ENCODE measurements at places on chromosomes 12 and 14.

GRCh38 chr12:1328391-1328790, 266.0 kb downstream of the FBXL14 start:
- DNase-seq, result no peak

DNA sequence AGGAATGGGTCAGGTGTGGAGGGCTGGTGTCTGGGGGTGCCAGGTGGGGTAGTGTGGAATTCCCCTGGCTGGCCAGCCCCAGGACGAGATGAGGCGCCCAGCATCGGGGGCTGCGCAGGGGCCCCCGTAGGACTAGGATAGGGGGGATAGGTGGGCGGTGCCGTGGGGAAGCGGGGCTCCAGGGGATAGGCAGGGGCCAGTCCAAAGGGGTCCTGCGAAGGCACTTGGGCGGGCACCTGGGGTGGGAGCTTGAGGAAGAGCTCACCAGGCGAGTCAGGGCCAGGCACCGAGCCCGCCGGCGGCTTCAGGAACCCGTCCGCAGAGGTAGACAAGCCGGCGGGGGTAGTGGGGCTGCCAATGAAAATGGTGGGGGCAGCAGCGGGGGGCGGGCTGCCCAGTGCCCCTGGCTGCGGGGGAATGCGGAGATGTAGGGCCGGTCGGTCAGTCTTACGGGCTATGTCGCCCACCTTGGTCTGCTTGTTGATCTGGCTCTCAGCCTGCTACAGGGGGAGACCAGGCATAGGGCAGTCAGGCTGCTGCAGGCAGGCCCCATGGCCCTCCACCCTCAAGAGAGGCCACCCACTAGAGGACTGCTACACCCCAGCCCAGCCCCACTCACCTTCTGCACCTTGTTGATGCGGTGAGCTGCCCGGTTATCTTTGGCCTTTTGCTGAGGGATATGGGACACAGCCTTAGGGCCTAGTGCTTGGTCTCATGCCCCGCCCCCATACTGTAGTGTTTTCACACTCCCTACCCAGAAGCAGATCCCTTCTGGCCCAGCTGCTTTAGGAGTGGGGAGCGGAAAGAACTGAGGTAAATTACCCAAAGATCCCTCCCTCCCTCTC, 19.3 kb downstream of the KMT2D start:
- no peak for DNase-seq

DNA sequence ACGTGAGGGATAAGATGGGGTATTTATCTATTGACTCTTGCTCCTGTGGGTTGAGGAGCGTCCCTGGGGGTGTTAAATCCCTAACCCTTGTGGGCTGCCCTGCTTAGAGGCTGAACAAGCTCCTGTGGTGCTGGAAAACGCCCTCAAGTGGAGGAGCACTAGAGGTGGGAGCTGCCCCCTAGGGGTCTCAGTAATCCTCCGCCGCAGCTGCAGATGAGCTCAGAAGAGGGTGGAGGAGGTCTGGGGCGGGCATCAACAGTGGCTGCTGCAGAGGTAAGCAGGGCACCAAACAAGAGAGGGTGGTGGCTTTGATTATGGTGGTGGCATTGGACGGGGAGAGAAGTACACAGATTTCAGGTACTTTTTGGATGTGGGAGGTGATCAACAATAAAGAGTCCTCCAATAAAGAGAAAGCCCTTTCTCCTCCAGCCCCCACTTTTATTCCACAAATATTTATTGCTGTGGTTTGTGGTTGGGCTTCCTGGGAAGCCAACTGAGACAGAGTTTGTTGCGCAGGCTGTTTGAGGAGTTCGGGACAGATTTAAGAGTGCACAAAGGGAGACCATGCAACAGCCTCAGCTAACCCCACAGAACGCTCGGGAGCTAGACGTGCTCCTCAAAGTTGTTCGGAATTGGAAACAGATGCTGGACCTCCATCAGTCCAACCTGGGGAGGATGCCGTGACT, 179.9 kb downstream of the ADCK1 start:
- no peak for DNase-seq

DNA sequence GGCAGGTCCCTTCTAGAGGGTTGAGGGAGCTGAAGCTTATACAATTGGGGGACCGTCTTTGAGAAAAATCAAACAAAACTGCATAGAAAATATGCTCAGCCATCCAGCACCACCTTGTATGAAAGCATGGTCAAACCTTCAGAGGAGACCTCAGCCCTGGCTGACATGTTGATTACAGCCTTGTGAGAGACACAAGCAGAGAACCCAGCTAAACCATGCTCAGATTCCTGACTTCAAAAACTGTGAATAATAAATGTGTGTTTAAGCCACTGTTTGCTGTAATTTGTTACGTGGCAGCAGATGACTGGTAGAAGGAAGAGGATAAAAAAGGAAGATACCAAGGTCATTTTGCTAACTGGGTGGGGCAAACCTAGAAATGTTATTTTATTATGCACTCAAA, 115.7 kb downstream of the NUAK1 start:
- DNase-seq, result no peak

DNA sequence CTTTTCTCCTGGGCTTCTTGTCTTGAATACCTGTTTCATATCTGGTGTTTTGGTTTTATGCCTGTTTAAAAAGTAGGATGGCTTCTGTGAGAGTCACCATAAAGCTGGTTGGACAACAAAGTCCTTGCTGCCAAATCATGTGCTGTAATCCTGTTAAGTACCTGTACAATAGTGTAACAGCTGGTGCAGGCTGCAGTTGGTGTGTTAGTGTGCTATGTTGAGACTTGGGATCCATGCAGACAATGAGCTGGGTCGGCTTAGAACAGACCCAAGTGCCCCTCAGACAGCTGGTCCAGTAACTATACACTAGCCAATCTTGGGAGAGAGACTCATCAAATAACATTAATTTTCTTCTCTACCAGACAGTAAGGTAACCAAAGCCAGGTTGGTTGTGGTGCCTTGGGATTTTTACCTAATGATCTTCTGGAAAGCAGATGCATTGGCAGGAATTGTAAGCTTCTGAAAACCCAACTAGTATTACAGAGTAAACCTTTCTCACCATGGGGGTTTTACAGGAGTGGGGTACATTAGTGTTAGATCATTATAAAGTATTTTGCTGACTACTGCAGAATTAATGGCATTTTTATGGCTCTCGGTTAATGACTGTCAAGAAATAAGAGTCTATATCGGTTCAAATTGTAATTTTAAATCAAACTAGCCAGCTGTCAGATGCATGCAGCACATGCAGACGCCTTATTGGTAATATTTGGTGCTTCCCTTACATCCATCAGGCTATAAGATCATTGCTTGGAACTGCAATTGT, 231.2 kb downstream of the PDZRN4 start:
- no peak for DNase-seq

DNA sequence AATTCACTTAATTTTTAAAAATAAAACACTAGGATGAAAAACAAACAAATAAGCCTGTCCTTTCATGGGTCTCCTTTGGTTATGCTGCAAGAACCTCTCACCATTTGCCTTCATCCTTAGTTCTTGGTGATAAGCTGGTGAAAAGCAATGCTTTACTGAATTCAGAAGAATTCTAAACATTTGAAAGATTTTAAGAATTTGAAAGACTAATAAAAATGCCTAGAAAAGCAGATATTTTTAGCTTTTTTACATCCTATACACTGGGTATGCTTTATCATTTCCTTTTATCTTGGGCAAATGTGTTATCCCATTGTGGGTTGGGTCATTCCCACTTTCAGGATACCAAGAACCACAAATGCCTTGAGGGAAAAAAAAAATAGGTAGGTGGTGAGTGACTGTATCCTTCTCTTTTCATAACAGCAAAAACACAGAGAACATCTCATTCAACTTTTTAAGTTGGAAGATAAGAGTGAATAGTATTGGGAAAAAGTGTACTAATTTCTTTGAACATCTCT, 197.1 kb upstream of the ABCD2 start:
- DNase-seq, result no peak

- DNase-seq, result no peak
Observed at GRCh38 chr14:39264558-39264957, 30.8 kb downstream of the MIA2 start.

DNA sequence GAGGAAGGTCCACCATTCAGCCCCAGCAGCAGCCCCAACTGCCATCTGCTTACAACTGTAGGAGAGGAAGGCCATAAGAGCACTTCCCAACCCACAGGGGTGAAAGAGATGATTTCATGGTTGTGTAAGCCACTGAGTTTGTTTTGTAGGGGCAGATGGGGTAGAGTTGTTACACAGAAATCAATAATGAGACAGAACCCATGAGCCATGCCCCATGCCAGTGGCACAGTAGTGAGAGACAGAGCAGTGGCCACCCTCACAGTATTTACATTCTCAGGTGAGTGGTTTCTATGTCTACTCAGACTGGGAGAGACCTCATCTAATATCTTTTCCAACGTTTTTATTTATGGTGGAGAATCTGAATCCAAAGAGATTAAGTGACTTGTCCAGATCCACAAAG, 68.6 kb downstream of the NUAK1 start:
- DNase-seq, result no peak

GRCh38 chr12:52007982-52008510, 1.3 kb downstream of the TAMALIN start:
- DNase-seq, result no peak

GRCh38 chr12:95862038-95862437, 3.3 kb downstream of the SNRPF start:
- DNase-seq, result no peak

GRCh38 chr14:70893062-70893845, 14.0 kb upstream of the PCNX1 start:
- no peak for DNase-seq

GRCh38 chr12:72586456-72586855, 314.3 kb downstream of the TRHDE start:
- no peak for DNase-seq

- no peak for DNase-seq
Observed at GRCh38 chr14:74720526-74720925, 7.6 kb downstream of the FCF1 start.

GRCh38 chr12:100820314-100820713, 25.7 kb downstream of the ANO4 start:
- DNase-seq, result no peak

- DNase-seq, result no peak
Observed at GRCh38 chr12:12018454-12018853, 52.3 kb upstream of the BCL2L14 start.

DNA sequence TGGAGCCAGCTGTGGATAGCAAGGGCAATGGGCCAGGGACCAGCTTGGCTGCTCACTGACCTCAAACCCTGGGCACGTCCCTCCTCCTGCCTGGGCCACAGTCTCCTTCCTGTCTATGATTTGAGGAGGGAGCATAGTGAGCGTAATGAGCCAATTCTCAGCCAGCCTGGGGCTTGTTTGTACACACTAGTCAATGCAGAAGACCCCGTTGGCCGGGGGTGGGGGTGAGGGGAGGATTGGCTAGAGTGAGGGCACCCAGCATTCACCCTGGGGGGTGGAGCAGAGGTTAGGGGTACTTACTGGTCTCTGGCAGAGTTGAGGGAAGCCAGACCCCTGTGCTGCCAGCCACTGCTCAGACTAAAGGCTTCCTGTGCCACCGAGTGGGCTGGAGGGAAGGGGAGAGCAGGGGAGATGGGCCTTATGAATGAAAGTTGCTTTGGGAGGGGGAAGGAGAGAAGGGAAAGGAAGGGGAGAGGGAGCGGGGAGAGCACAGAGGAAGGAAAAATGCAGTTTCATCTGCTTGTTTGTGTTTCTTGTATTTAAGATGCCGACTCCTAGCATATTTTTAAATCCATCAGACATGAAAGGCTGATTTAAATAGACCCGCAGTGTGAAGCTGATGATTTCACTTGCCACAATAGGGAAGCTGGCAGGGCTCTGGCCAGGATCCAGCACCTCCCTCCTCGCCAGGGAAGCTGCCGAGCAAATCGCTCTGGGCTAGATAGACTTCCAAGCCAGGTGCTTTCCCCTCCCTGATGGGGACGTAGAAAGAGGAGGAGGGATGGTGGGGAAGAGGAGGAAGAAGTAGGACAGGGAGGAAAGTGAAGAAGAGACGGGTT, 114.0 kb downstream of the PRMT8 start:
- peak; percentile 55 for DNase-seq

DNA sequence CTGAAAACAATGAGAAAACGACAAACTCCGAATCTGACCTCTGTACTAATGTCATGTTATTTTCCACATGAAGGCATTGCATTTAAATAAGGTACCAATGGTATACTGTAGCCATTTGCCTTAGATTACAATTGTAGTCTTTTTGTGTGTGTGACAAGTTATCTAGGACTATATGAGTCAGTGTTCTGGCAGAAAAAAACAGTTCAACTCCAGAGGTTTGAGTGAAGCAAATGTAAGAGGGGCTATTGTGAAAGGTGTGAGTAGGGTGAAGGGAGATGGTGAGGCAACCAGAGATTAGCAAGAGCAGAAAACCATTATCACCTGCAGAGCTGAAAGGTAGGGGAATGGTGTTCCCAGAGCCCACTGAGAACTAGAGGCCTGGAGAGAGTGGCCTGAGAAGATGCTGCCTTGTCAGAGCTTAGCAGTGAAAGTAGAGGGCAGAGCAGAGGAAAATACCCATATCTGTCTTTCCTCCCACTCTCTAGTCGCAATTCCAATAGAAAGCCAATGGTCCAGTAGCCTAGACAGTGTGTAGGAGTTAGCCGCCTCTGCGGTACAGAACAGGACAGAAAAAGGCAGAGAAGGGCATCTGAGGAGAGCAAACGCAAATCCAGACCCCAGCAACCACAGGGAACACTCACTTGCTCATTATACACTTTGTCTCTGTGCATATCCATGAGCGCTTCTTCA, 112.2 kb downstream of the DYRK2 start:
- no peak for DNase-seq

- DNase-seq, result no peak
Observed at GRCh38 chr12:123905319-123905925, 67.2 kb downstream of the CCDC92 start.

- no peak for DNase-seq
Observed at GRCh38 chr12:103824290-103824689, 16.7 kb downstream of the NT5DC3 start.

DNA sequence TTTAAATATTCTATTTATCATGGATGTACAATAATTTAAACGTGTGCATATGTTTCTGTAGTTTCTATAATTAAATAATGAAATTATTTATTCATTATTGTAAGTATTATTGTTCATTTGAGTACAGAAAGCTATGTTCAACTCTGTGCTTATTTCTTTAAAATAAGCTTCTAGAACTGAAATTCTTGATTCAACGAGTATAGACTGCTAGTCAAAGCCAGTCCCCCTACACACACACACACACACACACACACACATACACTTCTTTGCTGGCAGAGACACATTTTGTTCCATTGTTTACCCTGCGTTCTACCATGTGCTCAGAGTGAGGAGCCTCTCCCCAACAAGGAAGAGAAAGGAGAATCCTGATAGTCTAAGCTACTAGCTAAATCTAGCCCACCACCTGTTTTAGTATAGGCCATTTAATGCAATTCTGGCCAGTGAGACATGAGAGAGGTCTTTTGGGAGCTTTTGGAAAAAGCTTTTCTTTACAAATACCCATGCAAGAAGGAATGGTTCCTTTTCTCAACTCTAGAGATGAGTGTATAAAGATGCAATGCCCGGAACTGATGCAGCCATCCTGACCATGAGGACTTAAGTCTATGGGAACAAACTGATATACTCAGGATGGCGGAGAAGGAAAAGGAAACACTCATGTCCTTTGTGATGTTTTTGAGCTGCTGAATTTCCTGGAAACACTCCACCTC, 161.4 kb downstream of the NDUFA12 start:
- no peak for DNase-seq

DNA sequence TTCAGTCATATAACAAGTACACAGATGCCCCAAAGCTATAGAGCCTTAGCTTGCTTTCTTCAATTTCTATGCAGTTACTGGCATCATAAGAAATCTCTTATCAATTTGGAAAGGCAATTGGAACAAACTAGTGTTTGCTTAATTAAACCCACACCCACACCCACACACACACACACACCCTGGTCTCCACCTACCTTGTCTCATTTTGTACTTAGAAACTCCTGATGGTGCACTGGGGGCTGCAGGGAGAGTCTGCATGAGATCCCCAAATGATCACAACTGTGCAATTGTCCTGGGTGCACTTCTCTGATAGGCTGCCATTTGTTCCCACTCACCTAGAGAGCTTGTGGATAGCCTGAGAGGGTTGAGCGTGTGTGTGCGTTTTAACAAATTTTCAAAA, 40.5 kb upstream of the PTCSC3 start:
- no peak for DNase-seq
